Caki2 (cell line): ENCODE measurements at places on chromosomes 2 and 18.

DNA sequence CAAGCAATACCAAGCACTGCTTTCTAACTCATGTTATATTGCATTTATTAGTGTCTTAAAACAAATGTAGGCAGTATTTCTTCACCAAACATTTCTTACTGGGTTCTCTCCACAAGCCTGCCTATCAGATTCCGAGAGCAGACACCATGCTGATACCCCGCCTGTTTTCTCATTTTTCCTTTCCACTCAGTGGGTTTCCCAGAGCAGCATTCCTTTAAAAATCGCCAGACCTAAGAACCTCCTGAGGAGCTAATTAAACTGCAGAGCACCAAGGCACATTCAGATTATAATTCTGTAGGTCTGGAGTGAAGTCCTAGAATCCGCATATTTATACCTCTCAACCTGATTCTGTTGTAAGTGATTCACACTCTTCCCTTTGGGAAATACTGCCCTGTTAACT is 405.6 kb downstream of the TNS1 start:
- no peak for DNase-seq

- DNase-seq: peak; percentile 37
Measured at GRCh38 chr2:110675679-110676078, 2.2 kb downstream of the BUB1 start.

- peak; percentile 16 for DNase-seq
Measured at GRCh38 chr18:65235966-65236624, 514.7 kb upstream of the CDH7 start.

- DNase-seq: no peak
Measured at GRCh38 chr2:59566739-59567138, 986.7 kb downstream of the BCL11A start.

GRCh38 chr2:152174574-152174973 is 989 bp downstream of the STAM2 start:
- DNase-seq: peak; percentile 8

GRCh38 chr2:191215666-191216065 is 29.5 kb upstream of the MYO1B start:
- no peak for DNase-seq

DNA sequence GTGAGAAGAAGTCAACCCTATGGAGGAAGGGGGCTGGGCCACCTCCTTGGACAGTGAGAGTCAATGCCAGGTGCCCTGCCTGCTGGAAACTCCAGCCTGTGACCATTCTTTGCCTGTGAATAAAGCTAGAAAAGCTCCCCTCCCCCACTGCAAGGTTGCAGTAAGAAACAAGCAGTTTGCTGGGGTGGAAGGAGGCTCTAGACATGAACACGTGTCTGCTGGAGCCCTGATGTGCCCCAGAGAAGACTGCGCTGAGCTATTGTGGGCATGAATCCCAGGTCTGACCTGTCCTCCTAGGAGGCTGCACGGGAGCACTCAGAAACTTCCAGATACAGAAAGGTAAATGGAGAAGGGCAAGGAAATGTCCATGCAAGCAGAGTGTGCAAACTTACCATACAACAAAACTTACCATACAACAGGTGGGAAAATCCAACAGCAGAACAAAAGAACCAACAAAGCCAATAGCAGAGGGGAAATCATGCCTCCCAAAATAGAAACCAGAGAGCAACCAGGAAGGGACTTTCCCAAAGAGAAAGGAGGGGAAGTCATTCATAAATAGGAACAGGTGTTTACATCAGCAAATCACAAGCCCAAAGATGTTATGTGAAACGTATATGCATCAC is 278.7 kb downstream of the BCL2 start:
- DNase-seq: no peak

- DNase-seq: no peak
Measured at GRCh38 chr2:224749136-224749535, 33.0 kb upstream of the CCDC195 start.

DNA sequence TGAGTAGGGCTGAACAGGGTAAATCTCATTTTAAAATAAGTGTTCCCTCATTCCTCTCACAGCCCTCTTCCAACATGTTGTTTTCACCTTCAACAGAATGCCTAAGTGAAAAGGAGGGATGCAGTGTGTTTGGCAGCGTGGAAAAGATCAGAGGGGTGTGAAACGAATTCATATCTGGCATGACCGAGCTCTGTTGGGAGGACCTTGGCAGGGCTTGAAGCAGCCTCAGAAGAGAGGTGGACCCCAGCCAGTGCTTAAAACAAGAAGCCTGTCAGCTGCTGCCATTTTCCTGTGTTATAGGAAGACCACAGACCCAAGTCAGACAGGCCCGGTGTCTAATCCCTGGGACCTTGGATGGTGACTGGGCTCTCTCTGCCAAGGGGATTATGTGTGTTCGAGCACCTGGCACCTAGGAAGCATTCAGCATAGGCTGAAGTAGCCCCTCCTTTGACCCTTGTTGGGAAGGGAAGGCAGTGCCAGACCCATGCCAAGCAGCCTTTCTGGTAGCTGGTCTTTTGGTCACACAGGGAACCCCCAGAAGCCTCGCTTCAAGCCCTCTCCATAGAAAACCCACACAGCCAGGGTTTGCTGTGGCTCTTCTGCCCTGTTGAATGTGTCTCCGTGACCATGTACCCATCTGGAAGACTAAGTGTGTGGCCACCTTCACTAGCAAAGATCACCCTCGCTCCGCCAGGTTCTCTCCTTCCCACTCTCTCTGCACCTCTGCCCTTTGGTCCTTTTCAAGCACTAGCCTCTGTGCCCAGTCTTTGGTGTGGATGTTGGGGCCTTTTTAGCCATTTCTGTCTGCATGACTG is 87.5 kb upstream of the ST3GAL5 start:
- no peak for DNase-seq

GRCh38 chr18:24063121-24063731 is 48.7 kb downstream of the TTC39C start:
- no peak for DNase-seq

DNA sequence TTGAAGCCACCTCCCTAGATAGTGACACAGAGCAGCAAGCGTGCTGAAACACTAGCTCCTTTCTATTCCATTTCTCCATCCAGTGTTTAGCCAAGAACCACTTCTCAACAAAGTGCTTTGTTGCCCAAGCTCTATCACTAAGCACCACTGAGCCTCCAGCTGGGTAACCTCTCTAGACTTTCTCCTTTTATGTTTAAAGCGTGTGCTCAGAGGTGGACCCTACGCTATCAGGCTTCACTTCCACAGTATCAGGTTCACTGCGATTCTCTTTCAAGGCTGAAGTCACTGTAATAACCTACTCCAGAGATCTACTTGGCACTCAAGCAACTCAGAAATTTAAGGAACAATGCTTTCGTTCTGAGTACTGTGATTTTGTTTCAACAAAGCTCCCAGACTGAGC is 197.9 kb downstream of the LNPK start:
- DNase-seq: no peak
